ENCODE measurements at places on chromosomes 1 and 21.
A peak's percentile ranks its signal among the peaks of the same experiment; 100 is the strongest.

GRCh38 chr1:199976496-199977144 is 50.9 kb upstream of the NR5A2 start:
- DNase-seq, result peak; percentile 36

- DNase-seq, result no peak
These were observed 194.0 kb upstream of the PLXNA2 start for GRCh38 chr1:208438112-208438699.

- DNase-seq, result no peak
These were observed 25.4 kb downstream of the SLC1A7 start for GRCh38 chr1:53116933-53117600.

- DNase-seq, result no peak
These were observed 98.0 kb upstream of the C1orf174 start for GRCh38 chr1:3998086-3998485.

GRCh38 chr21:15848634-15849560 is 119.1 kb downstream of the USP25 start:
- DNase-seq, result no peak

Measured in NT2/D1 (cell line).